Right atrium auricular region (tissue), 2 donors: ENCODE measurements at places on chromosomes 5 and 9. TPM values are rescaled to one million over a fixed set of nuclear protein-coding genes. Genes with fewer than 3 reads are reported as not detected.

- DNase-seq, result no peak
Measured at GRCh38 chr5:171336521-171337209, 27.6 kb downstream of the TLX3 start.

The ZNF300 gene
- 1.6 TPM for total RNA-seq

The TSSK1B gene
- total RNA-seq, result not detected

The GCNT1 gene
- 6.4 TPM for total RNA-seq
